Sciatic nerve (tissue), 2 donors: ENCODE measurements at places on chromosomes 2 and 18. TPM values are rescaled to one million over a fixed set of nuclear protein-coding genes. Genes with fewer than 3 reads are reported as not detected.

The RDH14 gene
- total RNA-seq = 19.8 TPM

The VSNL1 gene
- total RNA-seq = 0.67 TPM

The NPHP1 gene
- 8.3 TPM for total RNA-seq

The UGT1A4 gene
- total RNA-seq = not detected

The FAM124B gene
- total RNA-seq = 6.3 TPM

The LYPD6 gene
- total RNA-seq = 10.0 TPM

The CNDP2 gene
- total RNA-seq = 162 TPM

The CTNNA2 gene
- 5.4 TPM for total RNA-seq

The CTLA4 gene
- 0.67 TPM for total RNA-seq

The NOL4 gene
- total RNA-seq = 0.58 TPM

The SLC16A14 gene
- total RNA-seq = 7.4 TPM
